H9 (cell line): ENCODE measurements at places on chromosomes 1 and 21.

GRCh38 chr1:116254776-116255175, 118.3 kb upstream of the ATP1A1 start:
- no peak for DNase-seq

DNA sequence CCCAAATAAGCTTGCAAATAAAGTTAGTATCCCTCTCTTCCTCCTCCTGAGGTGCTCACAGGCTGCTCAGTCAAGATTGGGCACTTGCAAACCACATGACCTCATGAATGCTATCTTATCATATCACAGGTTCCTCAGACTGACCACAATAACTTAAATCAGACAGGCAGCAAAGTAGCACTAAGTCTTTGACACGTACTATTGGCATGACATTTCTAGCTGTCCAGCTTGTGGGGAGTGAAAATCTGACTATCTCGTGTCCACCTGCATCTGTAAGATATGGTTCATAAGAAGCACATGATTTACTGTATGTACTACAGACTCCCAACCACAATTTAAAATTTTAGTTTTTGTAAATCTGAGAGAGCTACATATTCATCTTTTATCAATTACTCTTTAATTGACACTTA, 58.0 kb upstream of the GFI1 start:
- DNase-seq = no peak

GRCh38 chr21:43783098-43783700, 6.2 kb upstream of the RRP1 start:
- no peak for DNase-seq

- DNase-seq = no peak
Measured at GRCh38 chr1:201662646-201663045, 123.7 kb downstream of the NAV1 start.

GRCh38 chr1:229842302-229843255, 216.5 kb downstream of the URB2 start:
- no peak for DNase-seq
